ENCODE measurements at places on chromosomes 2 and 18.

GRCh38 chr2:66437691-66438497 is 3.0 kb downstream of the MEIS1 start:
- ATAC-seq = no peak

GRCh38 chr2:37790019-37790418 is 118.6 kb upstream of the CDC42EP3 start:
- ATAC-seq = no peak

DNA sequence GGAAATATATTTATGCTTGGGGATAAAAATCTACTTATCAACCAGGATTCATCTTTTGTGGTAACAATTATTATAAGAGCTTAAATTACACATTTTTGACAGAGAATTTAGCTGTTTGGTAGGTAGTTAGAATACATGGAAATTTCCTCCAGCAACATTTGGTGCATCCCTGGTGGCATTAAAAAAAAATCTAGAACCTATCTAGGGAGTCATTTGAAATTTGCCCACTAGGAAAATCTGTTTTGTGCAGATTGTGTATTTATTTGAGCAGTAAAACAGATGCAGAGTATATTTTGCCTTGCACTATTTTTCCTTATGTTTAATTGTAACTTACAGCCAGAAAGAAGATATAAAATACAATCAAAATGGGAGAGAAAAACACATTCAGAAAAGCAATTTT is 208.4 kb upstream of the LRP1B start:
- ATAC-seq = no peak

- no peak for ATAC-seq
These were observed 60.4 kb upstream of the SLC8A1 start for GRCh38 chr2:40512256-40512655.

DNA sequence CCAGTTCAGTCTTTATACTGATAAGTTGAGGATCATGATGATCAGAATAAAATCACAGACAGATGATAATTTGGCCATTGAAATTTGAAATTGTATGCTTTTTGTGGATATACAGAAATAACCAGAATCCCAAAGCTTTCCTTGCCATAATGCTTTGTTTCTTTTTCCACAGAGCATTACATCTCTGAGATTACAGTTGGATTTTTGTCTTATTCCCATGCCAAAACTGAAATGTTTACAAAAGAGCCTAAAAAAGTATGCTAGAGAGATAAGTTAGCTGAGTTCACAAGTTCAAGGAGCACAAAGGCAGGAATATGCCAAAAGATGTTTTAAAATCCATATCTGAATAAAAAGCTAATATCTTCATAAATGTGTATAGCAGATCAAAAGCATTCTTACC is 321.3 kb downstream of the PID1 start:
- no peak for ATAC-seq

All from motor neuron (in vitro differentiated cells).